ENCODE measurements at places on chromosomes 3 and 15.

- peak; percentile 29 for DNase-seq
Observed at GRCh38 chr3:174439331-174440252, 419.5 kb upstream of the NAALADL2 start.

DNA sequence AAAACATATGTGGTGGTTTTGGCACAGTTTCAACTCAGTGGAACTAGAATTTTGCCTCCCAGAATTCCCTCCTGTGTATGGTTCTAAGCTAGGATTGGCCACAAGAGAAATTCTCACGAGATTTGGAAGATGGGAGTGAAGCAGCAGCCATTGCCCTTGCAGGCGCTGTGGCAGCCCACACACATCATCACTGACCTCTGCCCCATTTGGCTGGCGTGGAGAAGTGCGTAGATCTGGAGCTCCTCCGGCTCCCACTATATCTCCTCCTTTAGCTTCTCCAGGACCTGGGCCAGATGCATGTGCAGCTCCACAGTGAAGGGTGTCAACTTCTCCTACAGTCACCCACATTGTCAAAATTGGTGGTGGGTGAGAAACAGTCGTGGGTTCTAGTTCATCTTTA lies 199.6 kb downstream of the EFHB start:
- no peak for DNase-seq

- peak; percentile 15 for DNase-seq
Observed at GRCh38 chr3:25021816-25022215, 406.2 kb upstream of the RARB start.

DNA sequence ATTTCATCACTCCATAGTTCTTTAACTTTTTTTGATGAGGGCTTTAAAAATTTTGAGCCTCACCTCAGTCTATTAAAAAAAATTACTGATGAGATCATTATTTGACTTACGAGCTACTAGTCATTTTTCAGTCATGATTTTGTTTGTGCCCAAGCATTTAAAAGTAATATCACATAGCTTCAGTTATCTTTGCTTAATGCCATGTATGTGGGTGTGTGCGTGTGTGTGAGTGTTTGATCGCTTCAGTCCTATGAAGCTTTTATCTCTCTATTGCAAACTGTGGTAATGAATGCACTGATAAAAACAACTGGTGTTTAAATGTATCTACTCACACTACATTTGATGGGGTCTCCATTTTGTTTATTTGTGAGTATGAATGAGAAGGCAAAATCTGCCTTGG lies 49.8 kb downstream of the RSRC1 start:
- no peak for DNase-seq

GRCh38 chr3:50658831-50659230 lies 15.9 kb upstream of the DOCK3 start:
- DNase-seq = no peak

Data from GM23338 (cell line).